ENCODE measurements at places on chromosomes 4 and X.
A peak's percentile ranks its signal among the peaks of the same experiment; 100 is the strongest.

- DNase-seq, result no peak
Observed at GRCh38 chr4:32061916-32062315, 1341.7 kb downstream of the PCDH7 start.

- DNase-seq, result peak; percentile 9
Observed at GRCh38 chrX:72308566-72309296, 3.0 kb upstream of the CITED1 start.

- DNase-seq, result no peak
Observed at GRCh38 chr4:8364141-8364540, 76.4 kb downstream of the ACOX3 start.

- DNase-seq, result no peak
Observed at GRCh38 chr4:110071466-110071865, 126.9 kb downstream of the ELOVL6 start.

DNA sequence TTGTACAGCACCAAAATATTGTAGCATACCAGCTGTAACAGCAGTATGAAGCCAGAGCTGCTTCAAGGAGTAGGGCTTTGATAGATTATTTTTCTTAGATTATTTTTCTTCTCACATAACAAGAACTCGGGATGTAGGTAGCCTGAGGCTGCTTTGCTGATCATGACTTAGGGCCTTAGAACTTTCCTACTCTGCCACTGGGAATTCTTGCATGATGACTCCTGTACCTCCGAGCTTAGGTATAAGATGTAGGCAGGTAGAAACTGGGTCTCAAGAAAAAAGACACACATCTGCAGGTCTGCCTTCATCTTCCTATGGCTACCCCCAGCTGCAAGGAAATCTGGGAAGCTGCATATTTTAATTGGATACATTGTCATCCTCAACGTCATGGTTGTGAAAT, 115.9 kb upstream of the PNPLA4 start:
- DNase-seq, result no peak

GRCh38 chrX:15448010-15448639, 45.0 kb downstream of the PIR start:
- no peak for DNase-seq

DNA sequence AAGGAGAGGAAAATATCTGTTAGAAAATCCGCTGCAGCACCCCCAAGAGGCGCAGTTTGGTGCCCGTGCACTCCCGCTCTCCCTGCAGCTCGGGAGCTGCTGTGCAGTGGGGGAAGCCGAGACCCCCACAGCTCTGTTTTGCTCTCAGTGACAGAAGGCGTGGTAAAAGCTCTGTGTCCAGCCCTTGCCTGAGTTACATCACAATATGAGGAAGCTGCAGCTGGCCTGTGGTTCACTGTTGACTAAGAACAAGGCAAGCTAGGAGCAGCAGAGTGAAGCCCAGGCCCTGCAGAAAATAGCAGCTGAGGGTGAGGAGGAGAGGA, 88.5 kb upstream of the ADRA2C start:
- DNase-seq, result no peak

DNA sequence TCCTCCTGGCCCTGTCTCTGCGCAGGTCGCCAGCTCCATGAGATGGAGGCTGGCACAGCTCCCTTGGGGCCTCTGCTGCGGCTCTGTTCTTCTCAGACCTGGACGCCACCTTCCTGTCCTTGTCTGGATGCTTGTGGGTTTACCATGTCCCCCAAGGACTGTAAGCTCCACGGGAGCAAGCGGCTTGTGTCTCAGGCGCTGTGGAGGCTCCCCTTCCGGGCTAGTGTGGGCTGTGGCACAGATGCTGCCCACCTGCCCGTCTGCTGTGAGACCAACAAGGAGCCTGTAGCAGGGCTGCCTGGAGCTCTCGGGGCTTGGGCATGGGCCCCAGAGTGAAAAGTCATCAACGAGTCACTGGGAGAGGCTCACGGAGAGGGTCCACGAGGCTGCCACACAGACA, 25.2 kb downstream of the NAT8L start:
- DNase-seq, result no peak

GRCh38 chr4:173367285-173367684, 3.5 kb upstream of the SAP30 start:
- no peak for DNase-seq

- no peak for DNase-seq
Observed at GRCh38 chr4:73244945-73245601, 13.5 kb downstream of the ANKRD17 start.

DNA sequence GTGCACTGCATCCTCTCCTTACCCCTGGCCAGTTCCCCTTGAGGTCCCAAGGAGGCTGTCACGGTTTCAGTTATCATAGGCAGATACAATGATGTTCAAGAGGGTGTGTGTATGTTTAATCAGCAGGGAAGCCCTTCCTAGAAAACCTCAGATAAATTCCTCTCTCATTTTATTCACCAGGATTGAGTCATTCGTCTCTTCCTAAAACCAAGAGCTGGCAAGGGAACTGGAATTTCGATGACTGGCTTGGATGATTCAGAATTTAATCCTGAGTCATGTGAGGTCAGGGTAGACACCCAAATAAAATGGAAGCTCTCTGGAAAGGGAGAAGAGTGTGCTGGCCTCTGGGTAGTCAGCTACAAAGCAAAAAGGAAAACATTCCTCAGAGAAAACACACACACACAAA, 106.2 kb upstream of the RAPGEF2 start:
- peak; percentile 56 for DNase-seq

DNA sequence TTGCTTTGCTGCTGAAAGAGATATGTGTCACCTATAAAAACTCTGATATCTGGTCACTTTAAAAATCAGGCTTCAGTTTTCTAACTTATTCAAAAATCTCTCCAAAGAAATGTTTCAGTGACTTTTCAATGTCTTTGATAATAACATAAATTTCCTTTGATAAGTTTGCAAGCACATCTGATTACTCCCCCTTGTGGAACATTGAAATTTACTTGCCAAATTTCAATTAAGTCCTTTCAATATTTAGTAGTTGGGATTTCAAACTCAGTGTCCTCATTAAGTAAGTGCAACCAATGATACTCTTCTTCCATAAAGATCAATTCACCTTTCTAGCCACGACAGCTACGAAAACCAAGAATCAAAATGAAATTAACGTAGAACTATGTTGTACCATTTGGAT, 151.3 kb upstream of the FAM47C start:
- DNase-seq, result no peak

GRCh38 chr4:13349096-13349495, 135.0 kb downstream of the RAB28 start:
- DNase-seq, result no peak

DNA sequence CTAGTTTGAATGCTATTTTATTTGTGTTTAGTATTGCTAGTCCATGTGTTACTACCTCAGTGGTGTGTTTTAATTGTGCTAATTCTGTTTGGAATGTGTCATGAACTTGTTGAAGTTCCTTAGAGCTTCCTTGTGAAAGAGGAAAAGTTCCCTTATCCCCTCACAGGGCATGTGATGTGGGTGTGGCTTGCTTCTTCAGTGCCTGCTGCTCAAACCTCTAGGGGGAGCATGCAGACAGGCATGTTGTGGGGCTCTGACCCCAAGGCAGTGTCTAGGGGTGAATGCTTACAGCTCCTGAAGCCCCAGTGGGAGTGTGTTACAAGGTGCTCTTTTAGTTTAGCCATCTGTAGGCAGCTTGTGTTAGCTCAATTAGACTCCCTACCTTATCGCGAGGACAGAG, 86.5 kb downstream of the MAGED4 start:
- no peak for DNase-seq

DNA sequence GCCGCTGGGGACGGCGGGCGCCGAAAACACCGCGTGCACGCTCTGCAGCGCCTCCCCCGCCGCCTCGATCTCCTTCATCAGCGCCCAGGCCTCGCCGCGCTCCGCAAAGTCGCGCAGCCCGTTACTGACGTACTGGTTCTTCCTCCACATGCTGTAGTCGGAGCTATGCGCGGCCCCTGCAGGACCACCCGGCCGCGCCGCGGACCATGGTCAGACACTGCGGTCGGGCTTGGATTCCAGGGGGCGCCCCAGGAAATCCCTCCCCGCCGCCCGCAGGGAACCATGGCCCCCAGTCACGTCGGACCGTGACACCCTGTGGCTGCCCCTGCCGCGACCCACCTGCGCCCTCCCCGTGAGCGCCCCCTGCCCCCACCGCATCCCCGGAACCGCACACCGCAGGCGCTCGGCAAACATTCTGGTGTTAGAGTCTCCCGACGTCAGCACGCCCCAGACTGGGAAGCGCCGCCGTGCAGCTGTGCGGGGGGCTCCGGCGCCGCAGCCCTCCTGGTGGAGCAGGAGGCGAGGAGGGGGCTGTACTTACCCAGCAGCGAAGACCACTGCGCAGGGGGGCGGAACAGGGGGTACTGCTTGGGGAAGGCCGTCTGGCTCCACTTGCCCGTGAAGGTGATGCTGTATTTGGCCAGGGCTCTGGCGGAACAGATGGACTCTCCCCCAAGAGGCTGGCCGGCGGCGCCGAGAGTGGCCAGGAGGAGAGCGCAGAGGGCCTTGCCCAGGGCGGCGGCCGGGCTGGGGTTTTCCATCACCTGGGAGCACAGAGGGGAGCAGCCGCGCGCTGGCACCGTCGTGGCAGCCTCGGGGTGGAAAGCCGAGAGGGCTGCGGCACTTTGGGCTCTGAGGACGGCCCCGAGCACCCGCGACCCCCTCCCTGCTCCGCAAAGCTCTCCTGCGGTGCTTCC, 814 bp downstream of the SPON2 start:
- no peak for DNase-seq

- DNase-seq, result no peak
Observed at GRCh38 chr4:142778900-142779299, 67.2 kb downstream of the INPP4B start.
